ENCODE measurements at places on chromosomes 4 and X. TPM values are rescaled to one million over a fixed set of nuclear protein-coding genes. Genes with fewer than 3 reads are reported as not detected.

Gene STPG2
- total RNA-seq = 0.18 TPM

Gene TRIML2
- total RNA-seq = not detected

Gene P2RY10
- total RNA-seq = not detected

Gene HOPX
- total RNA-seq = 0.36 TPM

Gene TLR10
- not detected for total RNA-seq

Gene THOC2
- total RNA-seq = 108 TPM

Gene MAGEB1
- total RNA-seq = not detected

Gene MAGEB17
- not detected for total RNA-seq

Gene RAB41
- not detected for total RNA-seq

Gene UCHL1
- 2,143 TPM for total RNA-seq

Gene CDX4
- not detected for total RNA-seq

Gene SSX4B
- not detected for total RNA-seq

Gene SOD3
- 65.3 TPM for total RNA-seq

Gene PCDH19
- 0.09 TPM for total RNA-seq

Gene GPR50
- not detected for total RNA-seq

Gene TEX11
- not detected for total RNA-seq

Gene MTNR1A
- total RNA-seq = not detected

Gene IKBKG
- total RNA-seq = 37.2 TPM

Gene CXCL3
- 0.09 TPM for total RNA-seq

Measured in fibroblast of the aortic adventitia (primary cell).